ENCODE measurements at places on chromosomes 12 and 14.

GRCh38 chr12:108966378-108967151 lies 54.3 kb downstream of the SVOP start:
- no peak for DNase-seq

GRCh38 chr14:23615856-23616255 lies 20.3 kb upstream of the DHRS2 start:
- DNase-seq, result no peak

DNA sequence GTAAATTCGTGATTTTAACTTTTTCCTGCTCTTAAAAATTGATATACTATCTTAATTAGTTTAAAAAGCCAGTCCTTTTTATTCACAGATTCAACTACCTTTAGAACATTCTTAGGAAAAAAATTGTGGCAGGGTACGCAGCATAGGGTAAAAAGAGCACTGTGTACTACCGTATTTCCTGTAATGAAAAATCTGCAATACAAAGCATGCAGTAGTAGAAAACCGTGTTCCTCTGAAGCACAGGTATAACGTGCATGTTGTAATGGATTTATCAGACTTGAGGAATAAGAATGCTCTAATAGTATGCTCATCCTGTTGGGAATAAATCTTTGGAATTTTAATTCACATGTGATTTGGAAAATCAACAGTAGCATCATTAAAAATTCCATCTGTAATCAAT lies 140.5 kb downstream of the UNC79 start:
- no peak for DNase-seq

DNA sequence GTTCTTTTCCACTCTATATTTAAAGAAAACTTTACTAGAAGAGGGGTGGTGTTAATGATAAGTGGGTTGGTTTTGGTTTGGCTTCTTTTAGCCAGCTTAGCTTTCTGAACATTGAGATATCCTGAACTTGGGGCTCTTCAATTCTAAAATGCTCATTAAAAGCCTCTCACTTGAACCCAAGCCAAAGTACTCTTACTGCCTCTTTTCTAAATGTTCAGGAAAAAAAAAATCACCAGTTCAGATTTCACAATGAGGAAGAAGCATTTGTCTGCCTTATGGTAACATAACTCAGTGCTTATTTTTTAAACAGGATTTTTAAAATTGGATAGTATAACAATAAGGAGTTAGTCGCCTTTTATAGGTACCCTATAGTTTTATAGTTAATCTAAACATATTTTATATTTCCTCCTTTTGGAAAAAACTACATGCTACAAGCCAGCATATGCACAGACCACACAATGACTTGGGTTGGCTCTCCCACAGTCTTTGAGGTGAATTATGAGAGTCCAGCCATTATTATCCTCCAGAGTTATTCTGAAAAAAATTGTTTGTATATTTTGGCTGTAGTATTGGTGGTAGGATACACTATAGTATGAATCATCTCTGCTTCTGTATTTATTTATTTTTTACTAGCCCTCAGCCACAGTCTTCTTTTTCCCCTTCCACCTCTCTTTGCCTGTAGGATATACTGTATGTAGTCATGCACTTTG lies 195.5 kb upstream of the TMPO start:
- no peak for DNase-seq

DNA sequence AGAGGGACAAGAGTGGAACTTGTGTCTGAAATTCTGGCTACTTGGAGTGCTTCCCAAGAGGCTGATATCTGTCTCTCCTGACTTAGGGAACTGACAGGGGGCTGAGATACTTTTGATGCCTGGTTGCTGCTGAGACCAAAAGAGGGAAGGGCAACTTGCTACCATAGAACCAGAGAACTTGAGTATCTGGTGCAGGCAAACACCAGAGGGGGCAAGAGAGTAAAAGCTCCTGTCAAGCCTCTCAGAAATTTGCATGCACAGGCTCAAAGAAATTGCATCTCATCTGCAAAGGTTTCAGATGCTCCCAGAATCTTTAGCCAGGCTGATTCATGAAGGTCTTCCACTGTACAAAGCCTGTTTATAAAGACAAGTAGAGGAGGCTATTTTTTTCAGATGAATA lies 391.3 kb upstream of the FOXG1 start:
- DNase-seq, result peak; percentile 30

GRCh38 chr12:106137530-106138356 lies 1.0 kb downstream of the NUAK1 start:
- no peak for DNase-seq

- no peak for DNase-seq
These were observed 19.4 kb downstream of the CAND1 start for GRCh38 chr12:67288561-67288960.

DNA sequence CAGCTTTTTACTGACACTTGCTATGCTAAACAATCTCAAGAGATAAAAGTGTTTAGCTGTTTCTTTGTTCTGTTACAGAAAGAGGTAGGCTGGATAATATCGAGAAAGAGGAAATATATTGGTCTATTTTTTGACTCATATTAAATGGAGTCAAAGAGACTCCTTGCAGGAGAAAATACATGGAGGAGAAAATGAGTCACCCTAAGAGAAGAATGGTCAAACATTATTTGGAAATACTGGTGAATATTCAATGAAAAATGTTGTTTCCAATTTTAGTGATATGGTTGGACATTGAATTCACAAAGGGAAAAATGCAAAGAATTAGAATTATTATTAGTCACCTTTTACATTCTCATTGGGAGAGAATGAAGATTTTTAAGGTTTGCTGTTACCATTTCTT lies 3.2 kb downstream of the KCNJ8 start:
- no peak for DNase-seq

GRCh38 chr12:51813931-51814310 lies 34.6 kb downstream of the FIGNL2 start:
- DNase-seq, result no peak

GRCh38 chr14:65062096-65063075 lies 39.9 kb downstream of the MAX start:
- DNase-seq, result peak; percentile 21

GRCh38 chr12:119686355-119686754 lies 18.4 kb downstream of the PRKAB1 start:
- no peak for DNase-seq

- no peak for DNase-seq
These were observed 83.5 kb upstream of the NCOR2 start for GRCh38 chr12:124650912-124651311.

- peak; percentile 52 for DNase-seq
These were observed 103.5 kb downstream of the WSCD2 start for GRCh38 chr12:108232565-108232964.

- DNase-seq, result no peak
These were observed 98.0 kb upstream of the E2F7 start for GRCh38 chr12:77163074-77164038.

DNA sequence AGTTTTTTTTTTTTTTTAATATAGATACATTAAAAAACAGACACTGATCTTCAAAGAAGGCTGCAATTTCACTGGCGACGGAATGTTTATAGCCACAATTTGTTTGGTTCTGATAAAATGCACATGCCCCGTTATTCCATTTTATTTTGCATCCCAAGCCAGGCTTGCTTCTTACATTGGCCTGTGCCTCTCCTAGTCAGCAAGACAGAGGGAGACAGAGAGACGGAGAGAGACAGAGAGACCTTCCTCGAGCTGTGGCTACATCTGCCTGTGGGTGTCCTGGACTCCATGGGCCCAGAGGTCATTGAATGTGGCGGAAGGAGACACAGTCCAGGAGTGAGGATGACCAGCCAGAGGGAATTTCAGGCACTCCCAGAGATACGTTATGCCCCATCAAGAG lies 926.6 kb downstream of the VRK1 start:
- DNase-seq, result no peak

- no peak for DNase-seq
These were observed 96.4 kb downstream of the NTN4 start for GRCh38 chr12:95694136-95694535.

DNA sequence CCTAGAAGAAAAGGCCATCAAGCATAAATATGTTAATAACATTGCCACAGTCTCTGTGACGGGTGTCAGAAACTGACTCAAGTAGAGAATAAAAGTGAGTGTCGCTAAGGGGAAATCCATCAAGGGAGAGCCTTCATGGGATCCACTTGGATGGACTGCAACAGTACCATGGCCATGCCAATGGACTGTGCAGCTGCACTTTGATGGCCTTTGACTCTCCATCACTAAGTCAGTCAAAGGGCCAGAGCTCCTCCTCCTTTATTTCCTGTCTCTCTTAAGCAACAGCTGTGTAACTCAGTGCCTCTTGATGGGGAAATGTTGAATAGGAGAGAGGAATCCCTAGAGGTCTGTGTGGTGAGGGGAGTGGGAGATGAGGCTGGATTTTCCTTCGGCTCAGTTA lies 335.2 kb downstream of the BMP4 start:
- no peak for DNase-seq

DNA sequence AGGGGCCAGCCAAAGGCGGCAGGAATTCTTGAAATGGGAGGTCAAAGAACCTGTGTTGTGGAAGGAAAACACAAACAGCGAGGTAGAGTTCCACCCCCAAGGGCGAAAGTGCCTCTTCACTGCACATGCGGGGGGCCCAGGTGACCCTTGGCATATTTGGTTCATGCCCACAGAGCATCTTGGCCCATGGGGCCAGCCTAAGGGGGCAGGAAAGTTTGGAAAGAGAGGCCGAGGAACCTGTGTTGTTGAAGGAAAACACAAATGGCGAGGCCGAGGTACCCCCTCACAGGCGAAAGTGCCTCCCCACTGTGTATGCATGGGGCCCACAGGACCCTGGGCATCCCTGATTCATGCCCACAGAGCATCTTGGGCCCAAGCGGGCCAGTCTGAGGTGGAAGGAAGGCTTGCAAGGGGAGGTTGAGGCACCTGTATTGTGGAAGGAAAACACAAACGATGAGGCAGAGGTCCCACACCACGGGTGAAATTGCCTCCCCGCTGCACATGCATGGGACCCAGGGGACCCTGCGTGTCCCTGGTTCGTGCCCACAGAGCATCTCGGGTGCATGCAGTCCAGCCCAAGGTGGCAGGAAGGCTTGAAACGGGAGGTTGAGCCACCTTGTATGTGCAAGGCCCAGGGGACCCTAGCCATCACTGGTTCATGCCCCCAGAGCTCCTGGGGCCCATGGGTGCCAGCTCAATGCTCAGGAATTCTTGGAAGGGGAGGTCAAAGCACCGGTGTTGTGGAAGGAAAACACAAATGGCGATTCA lies 384.1 kb downstream of the ALG10 start:
- no peak for DNase-seq

DNA sequence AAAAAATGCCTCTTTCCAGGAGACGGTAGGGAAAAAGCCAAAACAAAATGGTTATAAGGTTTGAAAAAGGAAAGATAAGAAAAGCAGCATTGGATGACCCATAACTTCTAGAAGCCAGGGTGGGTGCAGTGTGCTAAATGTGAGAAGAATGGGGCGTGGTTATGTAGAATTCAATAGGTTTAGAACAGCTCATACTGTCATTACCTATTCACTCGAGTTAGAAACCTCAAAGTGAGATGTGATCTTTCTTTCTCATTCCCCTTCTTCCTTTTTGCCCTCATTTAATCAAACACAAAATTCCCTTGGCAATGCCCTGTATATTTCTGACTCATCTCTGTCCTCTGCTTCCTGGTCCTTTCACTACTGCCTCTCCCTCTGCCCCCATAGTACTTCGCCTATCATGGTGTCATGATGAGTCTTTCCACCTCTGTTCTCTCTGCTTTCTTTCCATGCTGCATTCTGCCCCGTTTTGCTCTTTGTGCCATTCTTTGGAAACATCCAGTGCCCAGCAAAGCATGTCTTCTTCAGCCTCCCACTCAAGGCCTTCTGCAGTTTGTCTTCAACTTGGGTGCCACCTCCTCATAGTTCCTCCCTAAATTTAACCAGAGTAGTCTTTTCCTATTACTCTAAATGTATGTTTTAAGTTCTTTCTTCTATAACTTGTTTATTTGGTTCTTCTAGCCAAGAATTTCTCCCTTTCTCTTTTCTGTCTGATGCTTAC lies 496.3 kb downstream of the NRXN3 start:
- no peak for DNase-seq

DNA sequence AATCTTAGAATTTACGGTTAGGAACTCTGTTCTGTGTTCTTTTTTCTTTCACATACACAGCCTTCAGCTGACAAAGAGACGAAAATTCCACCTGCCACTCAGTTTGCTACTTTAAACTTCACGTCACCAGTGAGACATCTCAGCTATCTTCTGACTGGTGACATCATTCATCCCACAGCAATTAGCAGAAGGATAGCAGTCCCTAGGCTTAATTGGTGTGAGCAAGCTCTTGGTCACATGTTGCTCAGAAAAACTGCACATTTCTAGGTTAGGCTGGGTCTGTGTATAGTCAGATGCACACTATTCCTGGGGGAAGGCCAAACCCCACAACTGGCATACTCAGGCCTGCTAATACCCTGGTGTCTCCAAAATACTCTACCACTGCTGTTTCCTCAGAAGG lies 23.9 kb downstream of the SLC7A7 start:
- peak; percentile 78 for DNase-seq

DNA sequence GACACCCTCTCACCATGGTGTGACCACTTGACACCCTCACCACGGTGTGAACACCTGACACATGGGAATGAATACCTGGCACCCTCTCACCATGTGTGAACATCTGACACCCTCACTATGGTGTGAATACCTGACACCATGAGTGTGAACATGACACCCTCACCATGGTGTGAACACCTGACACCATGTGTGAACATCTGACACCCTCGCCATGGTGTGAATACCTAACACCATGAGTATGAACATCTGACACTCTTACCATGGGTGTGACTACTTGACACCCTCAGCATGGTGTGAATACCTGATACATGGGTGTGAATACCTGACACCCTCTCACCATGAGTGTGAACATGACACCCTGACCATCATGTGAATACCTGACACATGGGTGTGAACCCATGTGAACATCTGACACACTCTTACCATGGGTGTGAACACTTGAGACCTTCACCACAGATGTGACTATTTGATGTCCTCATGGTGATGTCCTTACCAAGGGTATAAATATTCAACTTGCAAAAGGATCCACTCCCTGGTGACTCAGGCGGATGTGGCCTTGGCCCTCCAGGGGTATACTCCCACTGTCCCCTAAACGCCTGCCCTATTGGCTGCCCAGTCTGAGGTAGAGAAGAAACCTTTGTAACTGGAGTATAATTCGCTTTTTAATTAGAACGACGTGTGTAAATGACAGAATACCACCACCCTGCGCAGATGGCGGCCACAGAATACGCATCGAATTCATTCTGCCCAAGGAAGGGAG lies 29.1 kb downstream of the RFLNA start:
- no peak for DNase-seq

GRCh38 chr12:46701356-46701755 lies 124.4 kb downstream of the SLC38A4 start:
- DNase-seq, result no peak
